ENCODE measurements at places on chromosomes 7 and 10. TPM values are rescaled to one million over a fixed set of nuclear protein-coding genes. Genes with fewer than 3 reads are reported as not detected.

The SLC26A5 gene
- not detected for total RNA-seq

The MDFIC gene
- 41.8 TPM for total RNA-seq

The SFXN2 gene
- 7.4 TPM for total RNA-seq

The NPSR1 gene
- total RNA-seq: not detected

The TMEM26 gene
- 0.18 TPM for total RNA-seq

The TBXAS1 gene
- 11.5 TPM for total RNA-seq

Measured in myometrial cell (primary cell).